ENCODE measurements at places on chromosomes 7 and 10. TPM values are rescaled to one million over a fixed set of nuclear protein-coding genes. Genes with fewer than 3 reads are reported as not detected.

Gene NPY
- not detected for polyA plus RNA-seq

GRCh38 chr10:13046851-13047528 lies 45.5 kb upstream of the CCDC3 start:
- no peak for DNase-seq

DNA sequence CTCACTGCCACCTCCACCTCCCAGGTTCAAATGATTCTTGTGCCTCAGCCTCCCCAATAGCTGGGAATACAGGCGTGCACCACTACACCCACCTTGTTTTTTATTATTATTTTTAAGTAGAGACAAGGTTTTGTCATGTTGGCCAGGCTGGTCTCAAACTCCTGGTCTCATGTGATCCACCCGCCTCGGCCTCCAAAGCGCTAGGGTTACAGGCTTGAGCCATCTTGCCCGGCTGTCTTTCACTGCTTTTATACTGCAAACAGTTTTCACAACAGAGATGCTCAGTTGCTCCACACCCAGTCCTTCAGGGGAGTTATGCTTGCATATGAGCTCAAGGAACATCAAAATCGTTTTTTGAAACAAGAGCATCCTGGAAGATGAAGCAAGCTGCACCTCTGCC lies 1.3 kb upstream of the PRR15 start:
- no peak for DNase-seq

GRCh38 chr10:86367152-86367951 lies 757 bp upstream of the GRID1 start:
- DNase-seq, result no peak

Data from psoas muscle (tissue), 8 donors.